Natural killer cell (primary cell): ENCODE measurements at places on chromosomes 2 and 18. TPM values are rescaled to one million over a fixed set of nuclear protein-coding genes. Genes with fewer than 3 reads are reported as not detected.

The CNRIP1 gene
- 0.39 TPM for total RNA-seq

GRCh38 chr2:48600917-48601316 is 16.7 kb upstream of the GTF2A1L start:
- DNase-seq: no peak

The PPP1R1C gene
- total RNA-seq: not detected

- DNase-seq: no peak
Observed at GRCh38 chr18:26471027-26471426, 77.3 kb downstream of the KCTD1 start.

- no peak for DNase-seq
Observed at GRCh38 chr2:234273887-234274584, 222.8 kb downstream of the ARL4C start.

The ORC4 gene
- total RNA-seq: 48.0 TPM

GRCh38 chr2:61705625-61706024 is 148.2 kb downstream of the FAM161A start:
- DNase-seq: no peak

The UGT1A7 gene
- total RNA-seq: not detected

The CNDP2 gene
- 147 TPM for total RNA-seq

DNA sequence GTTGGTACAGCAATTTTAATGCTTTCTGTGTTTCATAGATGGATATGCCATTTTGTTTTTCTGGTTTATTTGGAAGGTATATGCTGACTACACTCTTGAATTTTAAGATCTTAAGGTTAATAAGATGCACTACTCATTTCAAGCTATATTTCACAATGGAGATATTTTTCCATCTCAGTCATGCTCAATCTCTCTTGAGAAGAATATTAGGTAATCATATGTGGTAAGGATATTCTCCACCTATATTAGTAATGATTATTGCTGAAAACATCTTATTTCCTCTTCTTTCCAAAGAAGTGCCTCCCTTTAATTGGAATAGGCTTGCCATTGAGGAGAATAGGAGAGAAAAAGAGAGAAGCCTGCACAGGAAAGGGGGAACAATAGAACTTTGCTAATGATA is 40.1 kb downstream of the EPB41L3 start:
- DNase-seq: no peak

DNA sequence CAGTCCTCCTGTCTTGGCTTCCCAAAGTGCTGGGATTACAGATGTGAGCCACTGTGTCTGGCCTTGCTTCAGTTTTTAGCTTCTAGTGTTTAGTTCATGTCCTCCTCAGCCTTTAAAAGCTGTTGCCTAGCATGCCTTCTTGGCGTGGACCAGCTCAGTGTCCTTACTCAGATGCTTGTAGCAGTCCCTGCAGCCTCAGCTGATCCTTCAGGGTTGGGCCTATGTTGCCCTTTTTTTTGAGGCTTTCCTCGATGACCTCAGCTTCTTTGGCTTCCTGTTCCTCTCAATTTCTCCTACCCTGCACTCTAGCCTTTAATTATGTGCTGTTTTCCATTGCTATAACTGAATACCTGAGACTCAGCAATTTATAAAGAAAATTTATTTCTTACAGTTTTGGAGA is 57.7 kb downstream of the TANC1 start:
- DNase-seq: no peak

- DNase-seq: no peak
Observed at GRCh38 chr18:49638891-49639557, 77.2 kb downstream of the LIPG start.

DNA sequence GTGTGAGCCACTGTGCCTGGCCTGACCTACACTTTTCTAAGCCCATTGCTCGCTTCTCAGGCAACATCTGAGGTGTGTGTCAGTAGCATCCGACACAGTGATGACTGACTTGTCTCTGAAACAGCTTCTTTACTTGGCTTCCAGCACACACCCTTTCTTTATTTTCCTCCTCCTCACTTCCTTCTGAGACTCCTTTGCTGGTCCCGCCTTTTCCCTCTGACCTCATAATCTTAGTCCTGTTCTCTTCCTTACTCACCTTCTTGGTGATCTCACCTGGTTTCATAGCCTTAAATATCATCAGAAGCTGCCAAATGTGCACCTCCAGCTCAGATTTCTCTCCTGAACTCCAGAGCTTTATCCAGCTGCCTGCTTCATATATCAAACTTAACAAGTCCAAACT is 66.6 kb upstream of the PELI1 start:
- DNase-seq: no peak
